ENCODE measurements at places on chromosomes 12 and 14.

- DNase-seq: no peak
Observed at GRCh38 chr12:16307856-16308475, 30.5 kb upstream of the SLC15A5 start.

DNA sequence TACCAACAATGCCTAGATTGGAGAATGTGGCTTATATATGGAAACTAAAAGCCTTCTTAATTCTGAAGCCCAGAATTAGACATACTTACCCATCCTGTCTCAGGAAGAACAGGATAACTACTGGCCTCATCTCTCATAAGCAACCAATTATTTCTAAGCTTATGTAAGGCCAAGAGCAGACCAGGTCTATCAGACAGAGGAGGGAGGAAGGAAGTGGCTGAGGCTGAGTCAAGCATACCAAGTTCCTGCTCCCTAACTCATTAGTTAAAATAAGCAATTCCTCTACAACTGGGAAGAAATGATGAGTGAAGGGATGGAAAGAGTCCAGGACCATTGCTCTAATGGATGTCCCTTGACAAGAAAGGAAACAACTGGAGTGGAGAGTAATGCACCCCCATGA lies 27.0 kb upstream of the INSM2 start:
- no peak for DNase-seq

DNA sequence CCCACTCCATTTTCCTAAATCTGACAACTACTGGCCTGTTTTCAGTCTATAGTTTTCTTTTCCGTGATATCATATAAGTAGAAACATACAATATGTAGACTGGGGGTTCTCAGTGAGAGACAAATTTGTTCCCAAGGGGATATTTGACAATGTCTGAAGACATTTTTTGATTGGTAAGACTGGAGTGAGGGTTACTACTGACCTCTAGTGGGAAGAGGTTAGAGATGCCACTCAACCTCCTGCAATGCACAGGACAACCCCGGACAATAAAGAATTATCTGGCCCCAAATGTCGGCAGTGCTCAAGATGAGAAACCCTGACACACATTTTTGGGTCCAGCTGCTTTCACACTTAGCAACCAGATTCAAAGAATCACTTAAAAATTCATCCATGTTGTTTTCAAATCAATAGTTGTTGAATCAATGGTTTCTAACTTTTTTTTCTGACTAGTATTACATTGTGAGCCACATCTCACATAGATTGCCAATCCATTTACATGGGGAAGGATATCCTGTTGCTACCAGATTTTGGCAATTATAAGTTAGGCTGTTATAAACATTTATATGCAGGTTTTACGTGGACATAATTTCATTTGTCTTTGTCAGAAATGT lies 307.1 kb downstream of the RPL10L start:
- DNase-seq: peak; percentile 10

- no peak for DNase-seq
Observed at GRCh38 chr14:48614003-48614402, 938.6 kb upstream of the MDGA2 start.

DNA sequence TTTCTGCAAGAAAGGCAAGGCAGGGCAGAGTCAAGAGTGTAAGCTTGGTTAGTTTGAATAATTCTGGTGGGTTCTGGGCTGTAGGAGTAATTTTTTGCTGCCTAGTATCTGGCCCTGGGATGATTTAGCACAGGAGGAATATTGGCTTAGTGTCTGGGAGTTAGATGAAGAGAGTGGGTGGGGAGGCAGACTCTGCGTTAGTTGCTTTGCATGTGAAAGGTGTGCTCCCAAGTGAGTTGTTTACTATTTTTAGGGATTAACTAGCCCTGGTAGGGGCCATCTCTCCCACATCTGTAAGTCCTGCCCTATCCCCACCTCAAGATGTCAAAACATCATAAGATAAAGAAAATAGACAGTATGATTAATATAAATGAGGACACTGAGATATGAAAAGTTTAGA lies 249.7 kb downstream of the LRIG3 start:
- no peak for DNase-seq

GRCh38 chr12:88036353-88036965 lies 7.3 kb upstream of the C12orf50 start:
- DNase-seq: peak; percentile 66

DNA sequence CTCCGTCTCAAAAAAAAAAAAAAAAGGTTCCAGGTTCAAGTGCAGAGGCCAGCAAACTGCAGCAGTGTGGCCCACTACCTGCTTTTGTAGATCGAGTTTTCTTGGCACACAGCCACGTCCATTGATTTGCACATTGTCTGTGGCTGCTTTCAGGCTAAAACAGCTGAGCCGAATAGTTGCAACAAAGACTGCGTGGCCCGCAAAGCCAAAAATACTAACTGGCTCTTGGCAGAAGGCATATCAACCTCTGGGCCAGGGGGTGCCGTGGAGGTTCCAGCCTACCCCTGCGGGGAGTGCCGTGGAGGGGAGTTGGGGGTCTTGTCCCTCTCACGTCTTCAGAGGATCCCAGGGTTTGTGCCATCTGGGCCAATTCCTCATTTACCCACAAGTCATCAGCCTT lies 170.1 kb downstream of the ADGRD1 start:
- DNase-seq: no peak

Data from fibroblast of lung (primary cell).